M059J (cell line): ENCODE measurements at places on chromosomes 5 and 9. TPM values are rescaled to one million over a fixed set of nuclear protein-coding genes. Genes with fewer than 3 reads are reported as not detected.

DNA sequence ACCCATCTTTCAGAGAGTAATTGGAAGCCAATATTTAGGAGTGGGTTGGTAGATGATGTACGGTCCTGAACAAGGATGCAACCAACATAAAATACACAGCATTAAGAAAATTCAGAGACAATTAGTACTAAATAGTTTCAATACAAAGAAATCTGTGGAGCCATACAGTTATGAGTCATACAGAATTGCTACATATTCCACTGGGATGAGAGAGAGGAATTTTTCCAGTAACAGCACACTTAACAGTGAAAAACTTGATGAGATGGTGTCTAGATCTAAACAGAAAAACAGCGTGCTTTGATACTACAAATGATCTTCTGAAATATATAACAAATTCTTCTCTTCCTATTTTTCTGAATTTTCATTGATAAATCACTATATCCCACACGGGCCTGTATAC lies 1999.3 kb upstream of the CDH9 start:
- no peak for DNase-seq

DNA sequence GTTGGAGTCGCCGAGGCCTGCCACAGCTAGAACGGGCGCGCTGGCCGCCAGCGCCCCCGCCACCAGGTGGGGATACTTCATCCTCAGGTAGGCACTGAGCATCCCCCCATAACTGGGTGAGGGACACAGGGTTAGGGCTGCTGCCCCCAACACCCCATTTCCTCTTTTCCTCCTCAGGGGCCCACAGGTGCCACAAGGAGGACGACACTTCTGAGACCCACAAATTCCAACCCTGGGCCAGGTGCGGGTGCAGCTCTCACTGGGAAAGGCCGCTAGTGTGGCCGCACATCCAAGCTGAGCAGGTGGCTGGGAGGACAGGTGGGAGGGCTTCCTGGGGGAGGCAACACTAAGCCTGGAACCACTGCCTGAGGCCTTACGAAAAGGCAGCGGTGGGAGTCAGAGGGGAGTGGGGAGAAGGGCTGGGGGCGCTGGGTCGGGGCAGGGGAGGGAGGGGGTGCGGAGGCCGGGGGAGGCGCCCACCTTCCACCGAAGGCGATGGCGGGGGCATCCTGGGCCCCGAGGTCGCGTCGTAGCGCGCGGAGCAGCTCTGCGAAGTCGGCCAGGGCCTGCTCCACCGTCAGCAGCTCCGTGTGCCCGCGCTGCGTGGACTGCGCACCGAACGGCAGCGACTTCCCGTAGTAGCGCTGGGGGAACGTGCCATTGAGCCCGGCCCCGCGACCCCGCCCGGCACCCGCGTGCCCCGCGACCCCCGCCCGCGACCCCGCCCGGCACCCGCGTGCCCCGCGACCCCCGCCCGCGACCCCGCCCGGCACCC lies 961 bp downstream of the DPP7 start:
- DNase-seq: no peak

- DNase-seq: no peak
Measured at GRCh38 chr5:20832204-20833080, 844.4 kb upstream of the CDH18 start.

DNA sequence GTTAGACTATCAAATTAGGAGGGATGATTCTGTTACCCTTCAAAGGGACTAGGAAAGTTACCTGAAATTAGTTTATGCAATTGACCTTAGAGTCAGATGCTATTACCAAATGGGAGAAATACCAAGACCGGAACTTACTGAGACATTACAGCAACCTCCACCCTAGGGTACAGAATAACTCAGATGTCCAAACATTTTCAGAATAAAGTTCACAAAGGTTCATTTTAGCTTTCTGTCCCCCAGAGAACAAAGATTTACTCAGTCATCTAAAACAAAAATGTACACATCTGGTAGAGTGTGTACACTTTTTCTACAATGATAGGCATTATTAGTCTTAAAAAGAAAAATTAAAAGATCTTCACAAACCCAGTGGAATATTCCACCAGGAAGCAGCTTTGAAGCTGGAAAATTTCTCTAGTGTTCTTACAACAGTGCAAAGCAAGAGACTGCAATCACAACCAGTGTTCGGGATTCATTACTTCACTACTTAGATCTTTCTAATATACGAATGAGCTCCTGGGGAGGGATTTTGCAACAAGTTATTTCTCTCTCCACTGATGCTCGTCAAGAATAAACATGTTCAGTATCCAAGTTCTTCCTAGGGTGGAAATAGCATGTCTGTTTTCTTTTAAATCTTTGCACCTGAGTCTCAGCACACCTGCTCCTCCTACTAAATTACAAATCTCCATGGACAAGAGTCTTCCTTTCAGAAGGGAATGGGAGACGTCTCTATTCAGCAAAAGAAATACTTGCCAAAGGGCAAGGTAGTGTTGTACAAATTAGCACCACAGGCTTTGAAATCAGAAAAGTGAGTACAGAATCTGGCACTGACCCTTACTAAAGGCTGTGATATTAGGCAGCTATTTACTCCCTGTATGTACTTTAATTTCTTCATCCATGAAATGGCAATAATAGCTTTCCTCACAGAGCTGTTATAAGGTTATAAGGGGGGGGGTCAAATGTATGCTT lies 8.8 kb downstream of the ETF1 start:
- no peak for DNase-seq

- DNase-seq: peak; percentile 80
Measured at GRCh38 chr5:111227801-111228200, 3.6 kb downstream of the CAMK4 start.

DNA sequence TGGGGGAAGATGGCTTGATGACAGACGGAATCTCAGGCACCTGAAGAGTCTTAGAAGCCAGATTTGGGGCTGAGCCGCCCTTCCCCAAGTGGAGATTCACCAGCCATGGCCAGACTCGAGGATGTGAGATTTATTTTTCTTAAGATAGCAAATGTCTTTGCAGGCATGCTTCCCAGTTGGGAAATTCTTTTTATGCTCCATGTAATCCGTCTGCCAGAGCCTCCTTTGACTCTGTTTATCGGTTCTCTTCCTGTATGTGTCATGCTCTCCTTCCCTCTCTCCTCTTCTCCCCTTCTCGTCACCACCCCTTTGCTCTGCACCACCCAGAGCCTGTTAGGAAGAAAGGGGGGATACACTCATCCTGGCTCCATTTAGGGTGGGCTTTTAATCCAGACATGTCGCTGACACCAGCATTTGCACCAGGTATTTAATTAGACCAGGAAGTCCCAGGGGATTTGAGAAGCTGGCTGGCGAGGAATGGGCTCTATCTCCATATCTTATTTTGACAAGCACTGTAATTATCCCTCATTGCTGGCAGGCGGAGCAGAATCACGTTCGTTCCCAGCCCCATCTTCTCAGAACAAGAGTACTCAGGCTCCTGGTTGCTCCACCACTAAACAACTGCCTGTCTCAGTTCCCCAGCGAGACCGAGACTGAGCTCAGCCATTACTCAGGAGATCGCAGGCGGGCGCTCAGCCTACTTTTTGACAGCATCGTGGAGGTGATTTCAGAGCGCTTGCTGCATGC lies 50.9 kb downstream of the KCNIP1 start:
- DNase-seq: peak; percentile 46

SLIT3 gene
- total RNA-seq: 0.17 and 0.62 TPM in 2 replicates
